ENCODE measurements at places on chromosomes 7 and 10. TPM values are rescaled to one million over a fixed set of nuclear protein-coding genes. Genes with fewer than 3 reads are reported as not detected.
A peak's percentile ranks its signal among the peaks of the same experiment; 100 is the strongest.

GRCh38 chr7:94392393-94392786 is 2.3 kb upstream of the COL1A2 start:
- H3K27me3 ChIP-seq, result peaks cover 3% of the 10 kb centered on the region
- H3K36me3 ChIP-seq, result no peaks in the 10 kb centered on the region
- H3K27ac ChIP-seq, result peak overlapping the region; percentile 95
- DNase-seq, result no peak

- DNase-seq, result no peak
- peaks cover 2% of the 10 kb centered on the region for H3K27me3 ChIP-seq
- no peak overlapping the region for H3K27ac ChIP-seq
- H3K4me3 ChIP-seq, result no peak overlapping the region
- no peaks in the 10 kb centered on the region for H3K36me3 ChIP-seq
These were observed 269.2 kb downstream of the NRG3 start for GRCh38 chr10:82144153-82144552.

DNA sequence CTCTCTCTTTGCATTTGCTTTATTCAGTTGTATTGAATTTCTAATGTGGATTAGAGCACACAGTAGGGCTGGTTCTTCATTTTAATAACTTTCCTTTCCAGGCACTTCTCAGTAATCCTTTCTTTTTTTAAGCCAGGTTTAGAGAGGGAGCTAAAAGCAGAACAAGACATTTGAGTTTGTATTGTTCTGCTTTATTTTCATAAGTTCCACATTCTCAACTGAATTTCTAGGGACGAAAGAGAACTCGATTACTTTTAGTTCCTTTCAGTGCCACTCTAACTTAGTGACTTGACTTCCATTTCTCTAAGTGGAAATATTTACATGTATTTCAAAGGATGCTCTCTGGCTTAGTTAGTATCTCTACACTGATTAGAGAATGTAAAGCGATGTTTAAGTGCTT is 145.6 kb downstream of the EXOC4 start:
- no peaks in the 10 kb centered on the region for H3K27me3 ChIP-seq
- peaks cover 4% of the 10 kb centered on the region for H3K4me1 ChIP-seq
- no peaks in the 10 kb centered on the region for H3K36me3 ChIP-seq

DNA sequence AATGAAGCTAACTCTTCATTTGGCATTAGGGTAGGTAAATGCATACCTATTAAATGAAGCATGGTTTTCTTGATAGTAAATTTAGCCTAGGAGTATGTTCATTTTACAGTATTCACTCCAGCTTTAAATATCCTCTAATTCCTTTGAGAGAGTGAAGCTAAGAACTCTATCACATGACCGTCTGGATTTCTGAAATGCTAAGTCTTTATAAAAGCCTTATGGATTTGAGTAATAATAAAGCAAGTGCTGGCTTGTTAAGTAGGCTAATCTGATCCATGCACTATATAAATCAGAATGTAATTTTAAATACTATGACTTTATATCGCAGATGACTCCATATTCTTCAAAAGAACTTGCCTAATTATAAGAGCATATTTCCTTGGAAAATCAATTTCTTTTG is 64.8 kb downstream of the REEP3 start:
- no peaks in the 10 kb centered on the region for H3K27me3 ChIP-seq
- H3K4me3 ChIP-seq, result no peak overlapping the region
- H3K4me1 ChIP-seq, result peaks cover 6% of the 10 kb centered on the region

DNA sequence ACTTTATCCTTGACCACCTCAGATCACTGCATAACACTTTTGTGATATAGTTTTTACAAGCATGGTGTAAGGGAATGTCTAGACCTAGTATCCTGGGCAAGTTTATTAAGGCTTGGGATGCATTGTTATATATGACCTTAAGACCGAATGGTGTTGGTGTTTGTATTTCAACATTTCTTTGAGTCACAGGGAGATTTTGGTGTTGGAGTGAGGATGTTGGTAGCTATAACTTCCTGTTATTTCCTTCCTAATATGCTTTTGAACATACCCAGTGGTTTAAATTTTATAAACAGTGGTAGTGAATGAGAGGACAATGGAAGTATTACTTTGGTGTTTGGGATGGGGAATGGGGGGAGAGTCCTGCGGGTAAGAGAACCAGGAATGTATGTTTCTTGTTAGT is 2.6 kb downstream of the EXOC4 start:
- H3K4me3 ChIP-seq, result no peak overlapping the region
- H3K27ac ChIP-seq, result no peak overlapping the region
- no peak for DNase-seq
- H3K4me1 ChIP-seq, result peaks cover 25% of the 10 kb centered on the region
- no peaks in the 10 kb centered on the region for H3K27me3 ChIP-seq

GRCh38 chr10:10598297-10598696 is 419.4 kb upstream of the CELF2 start:
- H3K4me3 ChIP-seq, result no peak overlapping the region
- H3K4me1 ChIP-seq, result no peaks in the 10 kb centered on the region
- no peaks in the 10 kb centered on the region for H3K36me3 ChIP-seq
- no peak for DNase-seq
- peaks cover 3% of the 10 kb centered on the region for H3K27me3 ChIP-seq
- no peak overlapping the region for H3K27ac ChIP-seq

DNA sequence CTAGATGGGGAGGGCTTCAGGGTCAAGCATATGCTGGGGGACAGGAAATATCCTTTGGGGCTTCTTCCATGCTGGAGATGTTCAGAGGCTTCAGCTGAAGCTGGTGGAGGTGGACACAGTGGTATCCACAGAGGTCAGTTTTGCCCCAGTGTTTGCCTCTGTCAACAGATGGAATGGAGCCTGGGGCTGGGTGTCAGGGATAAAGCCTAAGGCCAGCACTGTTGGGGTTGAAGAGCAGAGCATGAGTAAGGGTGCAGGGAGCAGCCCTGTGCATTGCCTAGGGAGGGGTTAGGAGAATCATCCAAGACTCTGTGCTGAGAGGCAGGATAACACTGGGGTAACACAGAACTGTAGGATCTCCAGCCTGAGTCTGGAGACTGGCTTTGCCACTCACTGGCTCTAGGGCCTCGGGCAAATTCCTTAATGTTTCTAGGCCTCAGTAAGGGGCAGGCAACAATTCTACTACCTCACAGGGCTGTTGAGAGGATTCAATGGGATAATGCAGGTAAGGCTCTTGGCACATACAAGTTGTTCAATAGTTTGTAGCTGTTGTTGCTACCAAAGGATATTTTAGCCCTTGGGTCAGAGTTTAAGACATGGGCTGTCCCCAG is 21.8 kb upstream of the MYL7 start:
- no peak overlapping the region for H3K27ac ChIP-seq
- peaks cover 4% of the 10 kb centered on the region for H3K4me1 ChIP-seq
- peaks cover 4% of the 10 kb centered on the region for H3K27me3 ChIP-seq
- no peak for DNase-seq

DNA sequence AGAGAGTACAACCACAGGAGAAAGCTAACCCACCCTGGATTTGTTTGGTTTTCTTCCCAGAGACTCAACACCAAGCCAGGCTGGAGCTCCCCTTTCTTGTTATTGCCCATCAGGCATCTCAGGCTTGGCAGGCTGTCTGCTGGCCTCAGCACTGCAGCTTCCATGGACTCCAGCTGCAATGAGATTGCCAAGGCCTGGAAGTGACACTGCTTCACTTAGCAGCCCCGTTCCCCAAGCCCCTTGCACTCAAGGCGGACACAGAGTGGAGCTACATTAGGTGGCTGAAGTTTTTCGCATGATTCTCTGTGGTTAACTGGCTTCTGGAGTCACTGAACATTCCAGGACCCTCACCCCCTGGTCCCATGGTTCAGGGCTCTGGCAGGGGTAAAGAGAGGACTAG is 163.1 kb upstream of the GDF10 start:
- no peak overlapping the region for H3K4me3 ChIP-seq
- no peak for DNase-seq
- H3K27ac ChIP-seq, result no peak overlapping the region
- H3K4me1 ChIP-seq, result peaks cover 5% of the 10 kb centered on the region
- no peaks in the 10 kb centered on the region for H3K36me3 ChIP-seq
- H3K27me3 ChIP-seq, result peaks cover 2% of the 10 kb centered on the region

DNA sequence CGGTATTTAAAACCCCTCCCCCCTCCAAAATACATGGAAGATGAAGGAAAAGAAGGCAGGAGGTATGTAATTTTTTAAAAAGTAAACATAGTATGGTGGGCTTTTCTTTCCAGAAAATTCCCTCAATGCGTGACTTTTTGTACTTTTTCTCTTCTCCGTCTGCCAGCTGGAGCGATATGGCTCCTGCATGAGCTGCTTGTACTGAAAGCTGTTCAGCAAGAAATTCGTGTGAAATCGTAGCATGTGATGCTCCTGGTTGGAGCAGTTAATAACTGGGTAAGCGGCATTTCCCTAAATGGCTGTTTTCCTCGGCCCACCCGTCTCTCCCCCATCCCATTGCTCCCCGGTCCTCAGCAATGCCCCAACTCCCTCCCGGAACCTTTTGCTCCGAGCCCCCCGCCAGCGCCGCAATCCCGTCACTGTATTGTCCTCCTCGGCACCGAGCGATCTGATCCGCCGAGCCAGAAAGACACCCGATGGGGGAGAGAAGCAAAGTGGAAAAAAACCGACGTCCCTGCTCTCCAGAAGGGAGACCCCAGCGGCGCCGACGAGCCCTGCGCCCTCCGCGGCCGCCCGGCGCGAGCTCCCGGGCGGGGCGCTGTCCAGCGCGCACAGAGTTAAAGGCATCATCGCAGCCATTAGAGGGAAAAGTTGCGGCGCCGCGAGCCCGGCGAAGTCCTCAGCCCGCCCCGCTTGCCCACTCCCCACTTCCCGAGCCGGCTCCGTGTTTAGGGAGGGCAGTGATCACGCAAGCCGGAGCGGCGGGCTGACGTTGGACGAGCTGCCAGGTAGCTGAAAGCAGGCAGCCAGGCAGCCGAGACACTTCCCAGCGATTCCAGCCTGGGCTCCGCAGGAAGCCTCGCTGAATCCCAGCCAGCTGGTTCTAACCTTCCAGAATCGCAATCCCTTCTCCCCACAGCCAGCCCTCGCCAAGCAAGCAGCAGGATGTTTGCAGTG is at the start of gene VSTM2A:
Gene VSTM2A, plus strand, starts transcription at position 707 of the 957 bp plus-strand sequence. CDS start 356 bp downstream, outside the sequence.
- no peak within 1 kb of the TSS for H3K4me3 ChIP-seq
- no peaks in the 10 kb centered on the region for H3K36me3 ChIP-seq
- H3K4me1 ChIP-seq, result no peaks in the 10 kb centered on the region
- no peak within 1 kb of the TSS for H3K27ac ChIP-seq
- no peak for DNase-seq

- no peak overlapping the region for H3K27ac ChIP-seq
- no peaks in the 10 kb centered on the region for H3K27me3 ChIP-seq
- no peaks in the 10 kb centered on the region for H3K36me3 ChIP-seq
These were observed 317.2 kb upstream of the DGKB start for GRCh38 chr7:15219758-15220157.

DNA sequence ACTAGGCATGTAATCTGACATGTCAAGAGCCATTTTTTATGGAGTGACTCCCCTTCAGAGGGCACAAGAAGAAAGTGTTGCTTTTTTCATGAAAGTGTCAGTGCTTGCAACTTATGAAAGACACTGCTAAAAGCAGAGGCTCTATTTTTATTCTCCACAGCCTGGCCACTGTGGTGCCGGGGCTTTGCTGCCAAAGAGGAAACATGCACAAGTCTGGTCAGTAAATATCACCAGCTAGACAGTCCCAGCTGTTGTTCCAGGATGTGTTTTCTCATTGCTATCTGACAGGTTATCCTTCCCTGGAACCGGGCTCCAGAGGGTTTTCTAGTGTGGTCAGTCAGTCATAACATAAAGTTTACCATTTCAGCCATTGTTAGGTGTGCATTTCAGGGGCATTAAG is 180.7 kb upstream of the PITRM1 start:
- no peak for DNase-seq
- H3K36me3 ChIP-seq, result no peaks in the 10 kb centered on the region
- H3K27me3 ChIP-seq, result peaks cover 18% of the 10 kb centered on the region
- H3K27ac ChIP-seq, result no peak overlapping the region
- peaks cover 6% of the 10 kb centered on the region for H3K4me1 ChIP-seq

The VPS37D gene
- total RNA-seq, result 0.86 TPM

The GBX1 gene
- total RNA-seq, result not detected

The SUPV3L1 gene
- 38.3 TPM for total RNA-seq

The SFTPA1 gene
- total RNA-seq, result not detected

The BMPER gene
- not detected for total RNA-seq
